Dermis microvascular lymphatic vessel endothelial cell (primary cell): ENCODE measurements at places on chromosomes 6 and 20. TPM values are rescaled to one million over a fixed set of nuclear protein-coding genes. Genes with fewer than 3 reads are reported as not detected.

The SLC17A4 gene
- not detected in 2 replicates for total RNA-seq

The GABRR2 gene
- total RNA-seq: 0.13 and 0.38 TPM in 2 replicates

The HAO1 gene
- not detected in 2 replicates for total RNA-seq

The XKR7 gene
- not detected in 2 replicates for total RNA-seq
